Left ventricle myocardium inferior (tissue), 1 donor: ENCODE measurements at places on chromosomes 4 and X. TPM values are rescaled to one million over a fixed set of nuclear protein-coding genes. Genes with fewer than 3 reads are reported as not detected.

- DNase-seq: no peak
Observed at GRCh38 chr4:151799417-151800012, 38.7 kb upstream of the GATB start.

GRCh38 chrX:7841084-7841805 is 1.7 kb upstream of the VCX start:
- DNase-seq: no peak

- no peak for DNase-seq
Observed at GRCh38 chrX:55143621-55144020, 54.8 kb downstream of the PAGE2 start.

DNA sequence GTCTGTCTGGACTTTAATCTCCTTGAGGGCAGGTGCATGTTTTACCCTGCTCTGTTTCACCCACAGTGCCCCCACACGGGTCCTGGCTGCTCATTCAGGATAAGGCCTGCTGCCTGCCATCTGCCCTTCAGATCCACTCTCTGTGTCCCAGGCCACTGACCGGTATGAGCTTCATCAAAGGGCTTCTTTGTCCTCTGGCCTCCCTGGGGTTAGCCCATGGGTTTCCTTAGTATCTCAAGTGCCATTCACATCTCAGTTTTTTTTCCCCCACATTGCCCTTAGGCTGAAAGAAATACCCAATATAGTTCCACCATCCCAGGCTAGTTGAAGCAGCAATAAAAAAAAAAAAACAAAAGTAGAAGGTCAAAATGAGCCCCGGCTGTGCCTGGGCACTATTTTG is 9.3 kb downstream of the CD99L2 start:
- DNase-seq: no peak

- no peak for DNase-seq
Observed at GRCh38 chrX:7242613-7243012, 94.7 kb upstream of the PUDP start.

DNA sequence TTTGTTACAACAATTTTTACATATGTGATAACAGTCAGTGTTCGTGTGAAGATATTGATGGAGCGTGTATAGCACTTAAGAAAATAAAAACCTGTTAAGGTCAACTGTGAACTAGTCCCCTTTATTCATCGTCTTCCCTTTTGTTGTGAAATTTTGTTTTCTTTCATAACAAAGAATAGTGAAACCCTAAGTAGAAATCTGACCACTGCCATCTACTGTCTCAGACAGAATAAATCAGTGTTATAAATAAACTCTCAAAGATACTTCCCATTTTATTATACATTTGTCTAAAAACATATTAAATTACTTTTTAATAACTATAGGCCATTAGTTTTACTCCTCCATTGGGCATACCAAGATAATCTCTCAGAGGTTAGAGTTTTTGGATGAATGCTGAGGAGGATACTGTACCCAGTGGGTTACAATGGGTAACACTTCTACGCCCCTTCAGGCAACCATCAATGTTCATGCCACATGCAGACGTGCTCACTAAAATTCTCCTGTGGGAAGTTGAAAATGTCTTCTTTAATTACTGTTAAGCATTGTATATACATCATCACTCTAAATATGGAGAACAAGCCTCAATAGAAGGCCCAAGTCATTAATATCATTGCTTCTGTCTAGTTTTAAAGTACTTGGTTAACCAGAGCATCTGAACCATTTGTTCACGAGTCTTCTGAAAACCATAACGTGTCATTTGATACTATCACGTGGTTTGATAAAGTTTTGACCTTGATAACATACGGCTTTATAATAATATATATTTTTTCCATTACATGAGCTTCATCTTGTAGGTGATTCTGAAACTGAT is 171.2 kb downstream of the TMA16 start:
- DNase-seq: no peak

GRCh38 chr4:120948382-120948781 is 25.9 kb upstream of the PRDM5 start:
- DNase-seq: no peak

GRCh38 chr4:22202246-22202974 is 253.8 kb upstream of the KCNIP4 start:
- no peak for DNase-seq

GRCh38 chrX:31092970-31093638 is 21.3 kb upstream of the FTHL17 start:
- DNase-seq: no peak

- DNase-seq: no peak
Observed at GRCh38 chr4:55143858-55144257, 18.5 kb upstream of the KDR start.

DNA sequence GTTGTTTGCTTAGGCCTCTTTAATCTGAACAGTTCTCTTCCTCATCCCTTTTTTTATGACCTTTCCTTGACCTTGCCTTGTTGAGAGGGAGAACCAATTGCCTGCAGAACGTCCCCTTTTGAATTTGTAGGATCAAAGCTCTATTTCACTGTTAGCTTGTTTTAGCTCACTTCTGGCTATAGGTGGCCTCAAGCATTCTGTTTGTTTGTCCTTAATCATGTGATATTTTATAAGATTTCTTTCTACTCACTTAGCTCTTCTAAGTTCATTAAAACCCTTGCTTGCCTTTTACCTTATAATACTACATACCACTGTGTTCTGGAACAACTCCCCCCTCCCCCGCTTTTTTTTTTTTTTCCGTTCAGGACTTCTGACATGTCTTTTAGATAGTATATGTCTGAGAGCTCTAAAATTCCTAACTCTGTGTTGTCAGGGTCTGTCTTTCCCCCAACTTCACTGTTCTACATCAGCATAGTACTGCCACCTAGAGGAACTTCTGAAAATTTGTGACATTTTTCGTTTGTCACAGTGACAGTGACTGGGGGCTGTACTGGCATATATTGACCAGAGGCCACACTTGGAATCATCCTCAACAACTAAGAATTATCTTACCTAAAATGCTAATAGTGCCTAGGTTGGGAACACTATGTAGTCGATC is 128.5 kb downstream of the LARP7 start:
- no peak for DNase-seq

DNA sequence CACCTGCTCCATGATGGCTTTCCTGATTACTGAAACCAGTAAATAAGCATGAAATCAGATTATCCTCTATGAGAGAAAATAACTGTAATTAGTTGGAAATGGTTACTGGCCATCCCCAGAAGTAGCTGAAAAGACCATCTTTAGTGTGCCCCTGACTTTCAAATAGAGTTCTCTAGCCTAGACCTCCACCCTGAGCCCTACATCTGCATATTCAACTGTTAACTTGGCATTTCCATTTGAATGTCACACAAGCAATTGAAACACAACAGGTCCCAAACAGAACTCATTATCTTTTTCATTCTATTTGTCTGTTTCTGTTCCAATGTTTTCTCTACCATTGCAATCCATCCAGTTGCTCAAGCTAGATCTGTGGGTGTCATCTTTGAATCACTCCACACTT is 952.3 kb downstream of the RPA4 start:
- no peak for DNase-seq

DNA sequence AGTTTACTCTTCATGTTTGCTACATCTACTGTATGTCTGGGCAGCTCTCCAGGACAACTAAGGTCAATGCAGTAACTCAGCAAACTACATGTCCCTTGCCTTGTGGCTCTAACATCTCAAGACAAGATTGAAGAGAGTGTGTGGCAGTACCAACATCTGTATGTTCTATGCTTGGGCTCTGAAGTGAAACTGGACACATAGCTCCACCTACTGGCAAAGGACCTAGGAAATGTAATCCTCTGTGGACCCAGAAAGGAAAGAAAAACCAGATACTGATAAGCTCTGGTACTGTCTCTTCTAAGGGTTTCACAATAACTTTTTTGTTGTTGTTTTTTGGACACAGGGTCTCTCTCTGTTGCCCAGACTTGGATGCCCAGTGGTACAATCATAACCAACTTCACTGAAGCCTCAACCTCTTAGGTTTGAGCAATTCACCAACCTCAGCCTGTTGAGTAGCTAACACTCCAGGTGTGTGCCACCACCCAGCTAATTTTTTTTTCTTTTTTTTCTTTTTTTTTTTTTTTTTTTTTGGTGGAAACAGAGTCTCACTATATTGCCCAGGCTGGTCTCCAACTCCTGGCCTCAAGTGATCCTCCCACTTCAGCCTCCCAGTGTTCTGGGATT is 64.1 kb downstream of the QDPR start:
- DNase-seq: no peak

DNA sequence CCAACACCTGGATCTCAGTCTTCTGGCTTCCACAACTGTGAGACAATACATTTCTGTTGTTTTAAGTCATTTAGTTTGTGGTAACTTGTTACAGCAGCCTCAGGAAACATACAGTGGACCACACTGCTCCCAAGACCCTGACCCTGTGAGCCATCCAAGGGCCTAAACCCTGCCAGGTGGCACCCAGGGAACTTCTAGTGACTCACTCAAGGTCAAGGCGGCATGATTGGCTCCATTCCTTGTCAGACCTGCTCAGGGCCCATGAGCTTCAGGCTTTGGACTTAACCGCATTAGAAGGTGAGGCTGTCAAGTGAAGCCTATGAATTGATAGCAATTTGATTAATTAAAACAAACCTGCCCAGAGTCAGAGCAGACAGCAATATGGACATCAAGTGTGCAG is 165.7 kb upstream of the MAMLD1 start:
- DNase-seq: no peak

DNA sequence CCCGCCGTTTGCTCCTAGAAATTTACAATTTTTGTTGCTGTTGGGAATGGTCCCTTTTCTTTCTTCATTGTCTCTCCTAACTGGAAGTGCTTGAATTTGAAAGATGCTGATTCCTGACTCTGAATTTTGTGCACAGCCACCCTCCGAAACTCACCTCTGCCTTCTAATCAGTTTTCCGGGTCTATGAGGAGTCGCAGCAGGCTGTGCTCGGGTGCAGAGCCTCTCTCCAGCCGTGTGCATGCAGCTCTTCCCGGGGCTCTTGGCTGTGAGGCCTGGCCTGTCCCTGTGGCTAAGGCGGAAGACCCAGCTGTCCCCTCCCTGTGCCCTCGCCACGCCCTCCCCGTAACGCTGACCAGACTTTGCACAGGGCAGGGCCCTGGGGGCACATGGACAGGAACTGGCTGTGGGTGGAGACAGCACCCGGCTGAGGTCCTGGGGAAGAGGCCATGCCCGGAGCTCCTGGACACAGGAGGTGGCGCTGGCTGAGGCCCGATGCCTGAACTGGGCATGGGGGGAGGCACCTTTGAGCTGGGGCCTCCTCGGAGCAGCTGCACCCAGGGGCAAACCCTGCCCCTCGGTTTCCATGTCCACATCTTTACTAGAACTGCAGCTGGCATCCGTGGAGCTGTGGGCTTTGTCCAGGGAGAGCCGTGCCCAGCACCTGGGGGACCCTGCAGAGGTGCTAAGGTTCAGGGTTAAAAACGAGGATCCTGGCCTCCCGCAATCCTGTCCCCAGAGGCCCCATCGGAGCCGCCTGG is 32.6 kb upstream of the SPON2 start:
- DNase-seq: no peak

DNA sequence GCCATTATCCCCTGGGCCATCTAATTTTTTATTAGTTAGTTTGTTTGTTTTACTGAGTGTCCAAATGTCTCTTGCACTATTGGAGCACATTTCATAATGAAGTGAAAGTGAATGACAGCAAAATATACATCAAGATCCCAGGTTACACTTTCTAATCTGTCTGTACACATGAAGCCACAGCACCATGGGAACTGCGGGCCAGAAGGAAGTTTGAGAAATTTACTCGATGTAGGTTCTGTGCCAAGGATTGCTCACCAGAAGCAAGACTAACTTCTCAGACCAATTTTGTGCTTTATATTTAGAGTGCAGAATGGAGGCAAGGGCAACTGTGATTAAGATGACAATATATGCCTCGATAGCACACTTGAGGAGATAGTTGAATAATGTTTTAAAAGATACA is 258.0 kb downstream of the COL25A1 start:
- no peak for DNase-seq

- no peak for DNase-seq
Observed at GRCh38 chr4:68874507-68874906, 58.7 kb downstream of the UGT2B10 start.

- DNase-seq: no peak
Observed at GRCh38 chr4:90718931-90719330, 591.7 kb downstream of the CCSER1 start.

- no peak for DNase-seq
Observed at GRCh38 chr4:4720646-4721045, 138.8 kb upstream of the MSX1 start.

DNA sequence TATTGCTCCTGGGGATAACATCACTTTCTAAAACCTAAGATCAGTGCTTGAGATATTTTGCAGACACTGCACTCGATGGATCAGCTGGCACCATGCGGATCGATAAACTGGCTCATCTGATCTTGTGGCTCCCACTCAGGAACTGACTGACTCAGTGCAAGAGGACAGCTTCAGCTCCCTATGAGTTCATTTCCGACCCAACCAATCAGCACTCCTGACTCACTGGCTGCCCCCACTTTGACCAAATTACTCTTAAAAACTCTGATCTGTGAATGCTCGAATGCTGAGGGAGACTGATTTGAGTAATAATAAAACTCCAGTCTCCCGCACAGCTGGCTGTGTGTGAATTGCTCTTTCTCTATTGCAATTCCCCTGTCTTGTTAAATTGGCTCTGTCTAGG is 110.1 kb downstream of the ANAPC4 start:
- no peak for DNase-seq

DNA sequence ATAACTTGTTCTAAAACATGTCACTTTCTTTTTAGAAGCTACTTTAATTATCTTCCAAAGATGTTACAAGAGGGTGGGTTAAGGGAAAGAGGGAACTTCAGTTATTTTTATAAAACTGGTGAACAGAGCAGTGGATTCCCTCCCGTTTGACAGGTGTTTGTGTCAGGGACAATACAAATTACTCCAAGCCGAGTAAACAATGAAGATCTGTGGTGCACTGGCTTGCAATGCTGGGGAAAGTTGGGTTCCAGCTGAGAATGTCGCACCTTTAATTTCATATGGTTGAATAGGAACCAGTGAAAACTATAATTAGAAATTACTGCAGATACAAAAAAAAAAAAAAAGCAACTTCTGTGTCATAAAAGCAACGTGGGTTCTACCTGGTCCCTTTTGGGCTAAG is 98.6 kb upstream of the TTC29 start:
- DNase-seq: no peak

- no peak for DNase-seq
Observed at GRCh38 chr4:55138367-55138766, 13.0 kb upstream of the KDR start.

The AWAT1 gene
- total RNA-seq: not detected

The KLF8 gene
- total RNA-seq: 3.3 TPM

The PDE5A gene
- total RNA-seq: 8.2 TPM

The RRH gene
- total RNA-seq: 0.19 TPM

The CDS1 gene
- 1.3 TPM for total RNA-seq

The COL4A5 gene
- 10.8 TPM for total RNA-seq

The CSAG3 gene
- not detected for total RNA-seq

The MND1 gene
- total RNA-seq: 0.38 TPM

The MAGEB10 gene
- total RNA-seq: not detected

The DCAF12L2 gene
- 0.11 TPM for total RNA-seq

The GUCY1A1 gene
- total RNA-seq: 43.0 TPM

The RTL9 gene
- total RNA-seq: 0.66 TPM

The EFHC2 gene
- total RNA-seq: 11.7 TPM

The GNPDA2 gene
- total RNA-seq: 9.4 TPM

The SLC25A14 gene
- 6.7 TPM for total RNA-seq

The HS6ST2 gene
- 0.19 TPM for total RNA-seq

The SPACA5 gene
- total RNA-seq: not detected

The SLC26A1 gene
- total RNA-seq: not detected
